ENCODE measurements at places on chromosomes 1 and 21.

- DNase-seq = no peak
Observed at GRCh38 chr1:231575472-231575871, 47.0 kb downstream of the TSNAX start.

GRCh38 chr1:75341537-75341936 lies 207.3 kb downstream of the LHX8 start:
- DNase-seq = no peak

- no peak for DNase-seq
Observed at GRCh38 chr1:48908606-48909005, 131.9 kb upstream of the BEND5 start.

DNA sequence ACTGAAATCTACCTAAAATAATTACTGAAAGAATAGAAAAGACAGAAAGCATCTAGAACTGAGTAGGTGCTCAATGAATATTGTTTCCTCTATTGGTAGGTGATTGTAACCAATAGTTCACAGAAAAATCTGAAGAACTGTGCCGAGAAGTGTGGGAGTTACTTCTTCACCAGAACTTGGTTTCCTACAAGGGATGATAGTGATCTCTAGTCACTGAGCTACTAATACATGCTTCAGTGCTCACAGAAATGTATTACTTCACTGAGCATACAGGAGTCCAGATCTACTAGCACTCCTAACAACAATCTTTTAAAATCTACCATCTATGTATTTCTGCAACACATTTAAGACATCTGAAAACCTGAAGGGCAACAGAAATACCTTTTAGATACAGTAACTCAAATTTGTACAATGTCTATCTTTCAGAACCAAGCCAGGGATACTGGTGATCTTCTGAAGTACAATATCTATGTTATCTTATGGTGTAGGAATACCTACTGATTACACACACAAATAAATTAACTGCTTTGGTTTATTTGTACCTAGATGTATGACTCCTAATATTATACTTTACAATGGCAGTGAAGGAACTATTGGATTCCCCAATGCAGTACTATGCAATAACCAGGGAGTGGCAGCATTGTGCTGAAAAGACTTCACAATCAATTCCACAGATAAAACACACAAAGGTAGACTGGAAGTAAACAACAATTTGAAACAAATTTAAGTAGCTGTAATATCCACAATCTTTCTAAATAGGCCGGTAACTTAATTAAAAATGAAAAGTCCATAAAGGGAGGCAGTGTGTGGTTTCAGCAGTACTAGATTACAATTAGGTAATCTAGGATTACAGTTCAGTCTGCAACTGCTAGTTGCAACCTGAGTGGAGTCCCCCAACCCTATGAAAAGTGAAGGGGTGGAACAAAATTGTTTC lies 243.0 kb downstream of the SLC45A1 start:
- DNase-seq = no peak

Measured in foreskin keratinocyte (primary cell).